Liver (tissue), 10 donors: ENCODE measurements at places on chromosomes 6 and 20.

GRCh38 chr6:4506223-4506622, 270.0 kb upstream of the CDYL start:
- DNase-seq: no peak

DNA sequence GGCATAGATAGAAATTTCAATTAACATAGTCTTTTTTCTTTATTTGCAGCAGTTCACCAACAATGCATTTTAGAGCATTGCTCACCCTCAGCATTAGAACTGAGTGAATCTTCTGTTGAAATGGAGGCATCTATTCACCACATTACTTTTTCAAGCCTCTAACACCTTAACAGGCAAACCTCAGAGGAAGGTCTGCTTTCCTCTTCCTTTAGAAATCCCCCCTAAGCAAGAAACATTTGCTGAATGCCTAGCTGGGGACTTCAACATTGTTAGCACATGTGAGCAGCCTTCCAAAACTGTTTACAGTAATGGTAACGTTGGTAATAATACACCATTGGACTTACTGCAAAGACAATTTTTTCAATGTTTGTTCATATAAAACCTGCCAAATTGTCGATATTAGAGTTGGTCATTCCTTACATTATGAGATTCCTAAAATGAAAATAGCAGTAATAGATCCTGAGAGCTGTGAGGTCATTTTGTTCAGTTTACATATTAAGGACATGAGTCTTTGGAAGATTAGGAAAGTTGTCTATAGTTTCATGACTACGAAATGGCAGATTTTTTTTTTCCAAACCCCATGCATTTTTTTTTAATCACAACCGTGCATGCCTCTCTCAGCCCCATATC, 20.6 kb upstream of the AKIRIN2 start:
- DNase-seq: no peak

- no peak for DNase-seq
These were observed 16.3 kb upstream of the TRPC4AP start for GRCh38 chr20:35108921-35109320.

GRCh38 chr6:138774370-138774769, 801 bp downstream of the CCDC28A start:
- no peak for DNase-seq

DNA sequence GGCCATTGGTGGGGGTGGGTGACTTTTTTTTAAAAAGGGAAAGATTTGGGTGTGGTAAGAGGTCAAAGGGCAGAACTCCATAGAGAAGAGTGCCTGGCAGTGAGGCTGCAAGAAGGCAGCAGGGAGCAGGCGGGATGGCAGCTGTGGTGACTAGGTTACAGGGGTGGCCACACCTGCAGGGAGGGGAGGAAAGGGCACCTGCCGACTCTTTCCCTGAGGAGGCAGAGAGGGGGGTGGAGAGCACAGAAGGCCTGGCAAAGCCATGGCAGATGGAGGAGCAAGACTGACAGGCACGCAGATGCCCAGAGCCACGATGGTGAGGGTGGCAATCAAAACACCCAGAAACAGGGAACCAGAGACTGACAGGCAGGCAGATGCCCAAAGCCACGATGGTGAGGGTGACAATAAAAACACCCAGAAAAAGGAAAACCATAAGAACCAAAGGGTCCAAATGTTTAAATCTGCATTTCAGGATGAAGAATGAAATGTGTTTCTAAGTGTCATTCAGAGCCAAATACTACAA, 19.3 kb downstream of the CST7 start:
- DNase-seq: no peak

GRCh38 chr6:3438190-3439167, 18.4 kb downstream of the SLC22A23 start:
- DNase-seq: peak; percentile 32

DNA sequence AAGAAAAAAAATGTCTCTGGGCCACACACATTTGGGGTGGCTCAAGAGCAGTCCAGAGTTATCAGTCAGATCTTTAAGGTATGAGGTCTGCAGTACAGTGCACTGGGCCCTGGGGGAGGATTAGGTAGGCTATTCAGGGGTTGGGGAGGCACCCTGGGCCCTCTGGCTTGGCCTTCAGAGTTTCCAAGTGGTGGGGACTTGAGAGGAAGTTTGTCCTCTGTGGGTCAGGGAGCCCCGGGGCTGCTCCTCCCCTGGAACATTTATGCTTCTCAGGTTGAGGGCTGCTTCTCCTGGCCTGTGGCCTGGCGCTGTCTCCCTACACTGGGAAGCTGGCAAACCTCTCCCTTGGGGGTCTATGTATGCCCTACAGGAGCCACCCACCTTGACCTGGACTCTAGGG, 46.0 kb downstream of the PTK7 start:
- no peak for DNase-seq

DNA sequence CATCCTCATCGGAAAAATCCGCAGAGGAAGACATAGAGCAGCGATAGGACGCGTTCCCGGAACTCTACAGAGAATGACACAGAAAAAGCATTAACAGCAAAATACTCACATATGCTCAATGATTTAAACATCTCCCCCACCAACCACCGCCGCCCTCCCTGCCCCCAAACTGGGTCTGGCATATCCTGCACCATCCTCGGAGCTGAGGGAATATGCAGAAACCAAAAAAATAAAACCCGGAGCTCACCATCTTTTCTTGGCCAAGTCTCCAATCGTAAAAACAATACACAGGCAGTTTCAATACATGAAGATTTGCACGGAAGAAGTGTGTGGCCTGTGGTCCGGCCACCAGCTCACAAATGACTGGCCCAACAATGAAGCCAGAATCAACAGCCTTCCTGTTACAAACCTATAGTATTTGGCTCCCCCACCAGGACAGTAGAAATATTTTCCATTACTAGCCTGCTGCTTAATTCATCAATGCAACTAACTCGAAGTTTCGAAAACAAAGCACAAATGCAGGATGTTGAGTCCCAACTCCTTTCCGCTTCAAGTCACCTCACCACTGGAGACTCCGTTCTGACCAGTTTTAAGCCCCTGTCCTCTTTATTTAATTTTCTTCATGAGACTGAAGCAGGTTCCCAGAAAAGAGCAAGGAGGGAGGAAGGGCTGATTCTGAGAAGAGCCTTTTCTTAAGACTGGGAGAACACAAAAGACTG, 103.2 kb upstream of the BEND6 start:
- no peak for DNase-seq

DNA sequence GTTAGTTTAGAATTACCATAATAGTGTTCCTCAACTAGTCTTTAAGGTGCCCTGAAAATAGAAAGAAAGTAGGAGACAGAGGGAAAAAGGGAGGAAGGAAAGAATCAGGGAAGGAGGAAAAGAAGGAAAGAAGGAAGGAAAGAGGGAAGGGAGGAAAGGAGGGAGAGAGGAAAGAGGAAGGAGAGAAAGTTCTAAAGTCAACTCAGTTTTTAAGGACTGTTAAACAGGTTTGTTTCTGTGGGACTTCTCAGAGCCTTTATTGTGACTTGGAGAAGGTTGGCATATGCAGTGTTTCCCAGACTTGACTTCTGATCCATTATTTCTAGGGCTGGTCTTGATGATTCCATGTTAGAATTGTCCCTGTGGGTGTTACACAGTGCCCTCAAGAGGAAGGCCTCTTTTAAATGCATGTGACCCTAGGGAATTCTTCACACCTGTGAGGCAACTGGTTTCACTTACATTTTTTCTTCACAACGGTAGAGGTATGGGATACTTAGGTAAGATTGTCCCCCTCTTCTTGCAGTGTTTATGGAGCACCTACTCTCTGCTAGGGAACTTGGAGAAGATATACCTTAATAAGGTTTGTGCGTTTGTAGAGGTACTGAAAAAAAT, 132.7 kb upstream of the GMDS start:
- DNase-seq: no peak

DNA sequence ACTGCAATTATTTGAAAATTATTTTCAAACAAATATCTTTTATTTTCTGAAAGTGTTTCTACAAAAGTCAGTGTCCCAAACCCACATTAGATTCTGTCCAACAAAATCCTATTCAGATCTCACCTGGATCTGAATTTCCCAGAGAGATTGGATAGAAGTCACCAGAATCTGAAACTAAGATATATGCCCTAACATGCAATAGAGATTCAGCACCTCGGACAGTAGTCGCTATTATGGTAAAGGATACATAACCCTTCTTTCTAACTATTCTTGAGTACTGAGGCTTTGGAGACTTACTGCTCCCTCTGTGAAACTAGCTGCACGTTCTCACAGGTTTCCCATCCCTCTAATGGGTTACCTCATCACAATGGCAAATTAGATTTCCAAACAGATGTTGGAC, 151.4 kb downstream of the ID4 start:
- no peak for DNase-seq

GRCh38 chr6:123619156-123619555, 17.6 kb downstream of the TRDN start:
- no peak for DNase-seq

- no peak for DNase-seq
These were observed 101.4 kb downstream of the PACRG start for GRCh38 chr6:162829013-162829742.

GRCh38 chr20:57658833-57659516, 38.7 kb upstream of the ZBP1 start:
- no peak for DNase-seq

DNA sequence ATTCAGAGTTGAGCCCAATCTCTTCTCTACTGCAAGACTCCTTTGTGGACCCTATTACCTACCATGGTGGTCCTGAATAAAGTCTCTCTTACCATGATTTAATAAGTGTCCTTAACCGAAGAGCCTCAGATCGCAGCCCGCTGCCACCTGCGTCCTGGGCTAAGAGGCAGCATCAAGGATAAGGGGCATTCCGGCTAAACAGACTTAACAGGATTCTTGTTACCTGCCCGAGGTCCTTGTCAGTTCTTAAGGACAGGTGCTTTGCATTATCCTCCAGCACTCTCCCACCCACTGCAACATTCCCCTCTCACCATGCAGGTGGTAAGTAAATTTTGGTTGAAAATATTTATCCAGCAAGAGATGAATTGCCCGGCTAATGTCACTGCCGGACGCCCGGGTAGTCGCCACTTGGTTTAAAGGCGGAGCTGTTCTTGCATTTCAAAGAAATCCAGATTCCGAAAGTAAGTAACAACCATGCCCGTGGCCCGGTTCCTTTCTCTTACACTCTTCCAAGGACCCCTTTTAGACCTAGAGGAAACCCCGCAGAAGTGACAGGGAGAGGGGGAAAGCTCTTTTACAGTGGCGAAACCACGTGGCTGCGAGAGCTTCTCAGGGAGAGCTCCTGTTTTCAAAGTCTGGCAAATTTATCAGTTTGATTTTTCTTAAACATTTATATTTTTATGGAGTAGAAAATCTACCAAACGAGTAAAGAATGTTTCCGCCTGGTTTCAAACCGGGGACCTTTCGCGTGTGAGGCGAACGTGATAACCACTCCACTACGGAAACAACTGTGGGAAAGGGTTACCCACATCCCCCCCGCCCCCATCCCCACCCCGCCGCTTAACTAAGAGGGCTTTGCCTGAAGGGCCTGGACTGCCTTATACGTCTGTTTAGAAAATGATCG, 41.9 kb upstream of the PRSS16 start:
- DNase-seq: no peak

GRCh38 chr20:54065601-54066038, 4.8 kb downstream of the BCAS1 start:
- peak; percentile 61 for DNase-seq

DNA sequence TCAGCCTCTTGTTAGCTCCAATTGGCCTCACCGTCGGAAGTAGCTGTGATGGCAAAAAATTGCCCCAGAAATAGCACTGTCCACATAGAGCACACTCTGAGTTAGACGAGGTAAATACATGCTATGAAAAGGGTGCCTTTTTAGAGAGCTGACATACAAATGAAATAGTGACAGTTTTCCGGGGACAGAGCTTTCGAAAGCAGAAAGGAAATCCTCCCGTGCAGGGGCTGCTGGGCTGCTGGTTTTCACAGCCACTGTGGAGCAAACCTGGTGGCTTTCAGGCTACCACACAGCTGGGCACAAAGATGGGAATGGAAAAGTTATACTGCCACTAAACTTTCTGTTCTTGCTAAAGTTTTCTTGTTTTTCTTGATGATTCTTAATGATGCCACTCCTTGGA, 8.3 kb downstream of the SLPI start:
- no peak for DNase-seq

- no peak for DNase-seq
These were observed 9.8 kb downstream of the NEDD9 start for GRCh38 chr6:11222385-11223277.

DNA sequence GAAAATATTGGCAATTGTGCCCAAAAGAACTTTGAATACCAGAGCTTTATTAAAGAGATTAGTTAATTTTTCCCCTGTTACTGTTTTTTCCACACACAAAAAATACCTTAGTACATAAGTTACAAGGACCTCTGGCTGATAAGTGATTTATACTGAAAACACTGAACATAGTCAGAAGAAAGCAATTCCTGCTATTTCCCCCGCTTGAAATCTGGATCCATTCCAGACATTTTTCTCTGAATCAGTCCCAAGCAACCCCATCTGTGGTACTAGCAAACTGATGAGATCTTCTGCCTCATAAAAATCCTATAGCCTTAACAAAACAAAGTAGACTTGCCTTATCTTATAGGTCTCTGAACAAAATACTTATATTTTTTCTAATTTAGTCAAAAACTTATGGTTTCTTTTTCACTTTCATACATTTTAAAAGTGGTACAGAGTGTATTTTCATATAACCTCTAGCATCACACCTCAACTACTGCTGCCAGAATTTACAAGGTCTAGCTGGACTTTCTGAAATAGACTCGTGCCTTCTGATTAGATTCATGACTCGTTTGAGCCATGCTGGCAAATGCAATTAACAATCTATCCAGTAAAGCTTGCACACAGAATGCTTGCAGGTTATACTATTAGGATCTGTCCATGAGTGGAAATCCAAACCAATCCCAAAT, 111.9 kb downstream of the TBX18 start:
- no peak for DNase-seq

GRCh38 chr6:16832721-16833120, 71.5 kb upstream of the ATXN1 start:
- no peak for DNase-seq

DNA sequence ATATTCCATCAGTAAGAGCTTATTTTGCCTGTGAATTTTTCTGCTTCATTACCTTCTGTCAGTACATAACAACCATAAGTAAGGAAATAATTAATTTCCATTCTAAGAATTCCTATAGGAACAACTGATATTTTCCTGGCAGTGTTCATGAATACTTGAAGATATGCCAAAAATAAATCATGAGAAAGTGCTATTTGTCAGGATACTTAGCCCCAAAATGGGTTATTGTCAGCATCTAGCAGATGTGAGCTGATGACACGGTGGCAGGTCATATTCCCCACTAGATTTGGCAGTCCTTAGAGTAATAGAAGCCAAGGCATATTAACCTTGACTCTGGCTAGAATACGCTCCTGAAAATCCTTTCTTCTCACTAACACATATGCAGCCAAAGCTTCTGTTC, 43.2 kb upstream of the CRISP1 start:
- DNase-seq: no peak

GRCh38 chr20:10475225-10475624, 40.1 kb downstream of the SLX4IP start:
- no peak for DNase-seq

DNA sequence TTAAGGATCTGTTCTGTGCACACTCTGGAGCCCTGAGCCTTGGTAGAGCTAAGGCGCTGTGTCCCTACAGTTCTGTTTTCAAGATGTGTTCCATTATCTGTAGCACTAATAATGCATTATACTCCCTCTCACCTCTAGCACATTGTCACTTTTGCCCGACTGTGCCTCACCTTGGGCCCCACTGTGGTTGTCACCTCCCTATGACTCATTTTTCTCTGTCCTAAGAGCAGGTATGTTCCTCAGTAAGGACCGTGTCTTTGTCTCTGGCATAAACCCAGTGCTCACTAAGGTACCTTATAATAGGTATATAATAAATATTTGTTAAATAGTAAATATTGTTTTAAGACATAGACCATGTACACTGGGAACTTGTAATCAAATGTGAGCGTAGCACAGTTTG, 942.5 kb upstream of the CITED2 start:
- DNase-seq: no peak
